ENCODE measurements at places on chromosomes 3 and 15.

GRCh38 chr3:36874424-36874823 lies 70.4 kb downstream of the TRANK1 start:
- no peak for DNase-seq

DNA sequence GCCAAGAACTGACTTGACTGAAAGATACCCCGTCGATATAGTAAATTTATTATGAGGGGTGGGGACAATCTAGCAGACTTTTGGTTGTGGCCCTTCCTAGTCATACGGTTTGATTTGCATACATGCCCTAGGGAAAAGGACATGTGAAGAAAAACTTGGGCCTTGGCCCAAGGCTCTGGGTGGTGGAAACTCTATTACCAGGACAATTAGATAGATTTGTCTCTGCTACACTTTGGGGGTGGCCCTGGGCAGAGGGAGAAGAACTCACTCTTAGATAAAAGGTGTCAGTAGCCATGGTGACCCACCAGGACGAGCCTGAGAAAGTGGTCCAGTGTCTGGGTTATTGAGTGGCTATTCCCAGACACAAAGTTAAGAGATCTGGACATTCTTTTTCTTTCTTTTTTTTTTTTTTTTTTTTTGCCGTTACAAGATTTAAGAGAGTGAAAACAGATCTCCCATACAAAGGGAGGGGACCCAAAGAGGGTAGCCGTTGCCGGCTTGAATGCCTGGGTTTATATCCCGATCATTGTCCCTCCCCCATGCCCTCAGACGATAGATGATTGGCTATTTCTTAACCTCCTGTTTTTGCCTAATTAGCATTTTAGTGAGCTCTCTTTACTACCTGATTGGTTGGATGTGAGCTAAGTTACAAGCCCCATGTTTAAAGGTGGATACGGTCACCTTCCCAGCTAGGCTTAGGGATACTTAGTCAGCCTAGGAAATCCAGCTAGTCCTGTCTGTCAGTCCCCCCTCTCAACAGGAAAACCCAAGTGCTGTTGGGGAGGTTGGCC lies 96.4 kb upstream of the SMAD3 start:
- no peak for DNase-seq

DNA sequence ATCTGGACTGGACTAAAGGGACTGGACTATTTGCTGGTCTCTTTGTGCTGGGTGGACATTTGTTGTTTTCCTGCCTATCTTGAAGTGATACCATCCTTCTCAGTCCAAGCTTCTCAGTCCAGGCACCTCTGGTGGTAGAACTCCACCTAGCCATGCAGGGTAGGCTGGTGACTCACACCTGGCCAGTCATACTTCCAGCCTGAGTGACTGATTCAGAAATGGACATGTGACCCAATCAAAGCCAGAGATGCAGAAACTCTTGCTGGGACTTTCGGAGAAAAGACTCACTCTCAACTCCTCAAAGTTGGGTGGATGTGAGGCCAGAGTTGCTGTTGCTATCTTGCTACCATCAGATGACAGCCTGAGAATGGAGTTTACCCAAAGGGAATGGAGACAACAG lies 5.6 kb upstream of the ASB14 start:
- no peak for DNase-seq

DNA sequence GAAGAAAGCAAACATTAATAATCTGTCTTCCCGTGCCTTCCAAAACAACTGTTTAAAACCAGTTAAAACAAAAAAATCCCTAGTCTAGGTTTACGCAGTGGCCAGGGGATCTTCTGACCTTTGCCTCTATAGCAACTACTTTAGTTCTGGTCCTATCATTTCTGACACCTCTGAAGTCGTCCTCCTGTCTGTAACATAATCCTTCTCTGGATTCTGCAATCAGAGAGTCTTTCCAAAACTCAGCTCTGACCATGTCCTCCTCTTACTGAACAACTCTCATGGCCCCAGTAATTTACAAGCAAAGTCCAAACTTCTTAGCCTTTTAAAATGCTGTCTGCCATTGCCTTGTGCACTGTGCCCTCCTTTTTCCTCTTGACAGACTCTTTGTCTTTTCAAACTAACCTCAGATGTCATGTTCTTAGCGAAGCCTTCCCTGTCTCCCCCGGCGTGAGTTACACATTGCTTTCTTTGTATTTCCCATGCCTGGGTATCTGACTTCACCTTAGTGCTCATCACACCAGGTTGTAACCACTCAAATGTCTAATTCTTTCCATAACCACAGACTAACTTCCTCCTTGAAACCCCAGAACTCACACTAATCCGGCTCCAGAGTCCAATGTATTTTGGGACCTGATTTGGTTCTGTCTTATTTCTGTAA lies 105.2 kb upstream of the BNIP2 start:
- no peak for DNase-seq

GRCh38 chr3:195079636-195080035 lies 191.3 kb downstream of the XXYLT1 start:
- no peak for DNase-seq

GRCh38 chr3:139117883-139118760 lies 73.4 kb upstream of the PRR23C start:
- DNase-seq, result no peak

- no peak for DNase-seq
Observed at GRCh38 chr3:102712896-102713295, 278.1 kb downstream of the ZPLD1 start.

GRCh38 chr15:32688151-32688639 lies 29.6 kb upstream of the GREM1 start:
- no peak for DNase-seq

Measured in stimulated activated CD8-positive, alpha-beta memory T cell treated with anti-CD3 and anti-CD28 coated beads, Interleukin-2, amount 100 ng/mL, for 1 hour (primary cell).